Activated B cell treated with CpG ODN at 0.5 μM for 24 hours (primary cell): ENCODE measurements at places on chromosomes 6 and 20.

- DNase-seq = no peak
Measured at GRCh38 chr6:36686668-36687513, 8.4 kb downstream of the CDKN1A start.

GRCh38 chr20:31951530-31952453 is at the start of gene PDRG1:
Gene PDRG1 (minus strand): TSS chr20:31952046. CDS start chr20:31951961, 85 bp downstream.
- DNase-seq = peak; percentile 99

DNA sequence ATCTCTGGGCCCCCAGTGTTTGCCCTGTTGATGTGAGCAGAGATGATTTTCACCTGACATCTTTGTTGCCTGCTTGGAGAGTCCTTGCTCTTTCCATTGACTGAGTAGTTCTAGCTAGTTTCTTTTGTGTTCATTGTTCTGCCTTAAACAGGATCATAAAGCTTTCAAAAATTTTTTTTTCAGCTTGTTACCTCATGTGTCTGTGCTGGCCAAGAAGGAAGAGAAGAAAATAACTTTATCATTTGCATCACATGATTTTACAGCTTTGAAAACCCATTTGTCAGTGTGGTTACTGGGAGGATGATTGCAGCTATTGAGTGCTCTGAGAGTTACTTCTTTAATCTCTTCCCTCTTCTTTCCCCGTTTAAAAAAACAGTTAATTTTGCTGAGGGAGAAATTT is 16.0 kb downstream of the FOXO3 start:
- no peak for DNase-seq

DNA sequence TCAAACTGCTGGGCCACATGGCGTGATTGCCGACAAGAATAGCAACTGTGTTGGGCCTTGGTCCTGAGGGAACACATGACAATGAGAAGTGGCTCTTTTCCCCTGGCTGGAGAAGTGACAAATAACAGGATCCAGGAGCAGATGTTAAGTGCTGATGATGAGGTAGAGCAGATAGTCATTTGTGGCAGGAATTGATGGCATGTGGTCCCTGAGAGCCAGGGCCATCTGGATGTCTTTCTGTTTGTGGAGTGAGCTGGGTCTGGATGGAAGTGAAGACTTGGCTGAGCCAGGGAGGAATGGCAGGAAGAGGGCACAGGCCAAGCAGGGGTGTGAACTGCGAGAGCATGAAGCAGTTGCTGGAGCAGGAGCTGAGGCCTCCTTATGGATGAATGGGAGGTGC is 67.8 kb downstream of the SCAND1 start:
- DNase-seq = no peak

- DNase-seq = no peak
Measured at GRCh38 chr6:166315436-166315835, 7.2 kb upstream of the PRR18 start.

DNA sequence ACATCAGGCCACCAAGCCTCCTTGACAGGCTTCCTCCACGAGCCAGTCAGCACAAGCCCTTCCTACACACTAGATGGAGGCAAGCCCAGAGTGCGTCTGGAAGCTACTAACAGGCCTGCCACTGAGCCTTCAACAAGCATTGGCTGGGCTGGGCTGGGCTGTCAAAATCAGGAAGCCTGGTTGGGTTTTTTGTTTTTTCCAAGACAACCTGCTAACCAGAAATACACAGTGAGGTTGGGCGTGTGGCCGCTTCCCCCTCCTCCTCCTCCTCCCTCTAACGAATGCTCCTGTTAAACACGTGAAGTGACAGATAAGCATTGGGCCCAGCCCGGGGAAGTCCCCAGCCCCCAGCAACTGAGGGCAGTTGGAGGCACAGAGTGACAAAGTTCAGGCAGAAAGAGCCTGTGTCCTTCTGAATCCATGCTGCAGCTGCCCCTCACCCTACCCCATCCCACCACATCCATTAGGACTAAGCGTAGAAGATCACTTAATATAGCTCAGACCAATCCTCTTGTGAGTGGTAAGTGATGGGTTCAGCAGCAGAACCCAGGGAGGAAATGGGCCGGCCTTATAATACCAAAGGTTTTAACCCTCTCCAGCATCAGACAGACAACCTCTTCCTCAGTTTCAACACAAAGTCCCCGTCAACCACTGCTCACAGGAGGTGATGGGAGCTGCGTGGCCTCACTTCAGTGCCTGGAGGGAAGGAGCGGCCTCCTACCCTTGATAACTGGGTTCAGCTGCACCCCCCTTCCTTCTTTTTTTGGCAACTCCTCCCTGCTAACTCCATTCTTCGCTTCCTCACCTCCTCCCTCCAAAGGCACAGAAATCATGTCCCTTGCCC is 1.1 kb downstream of the NFATC2 start:
- peak; percentile 54 for DNase-seq

- DNase-seq = no peak
Measured at GRCh38 chr6:146498309-146498708, 45.3 kb upstream of the RAB32 start.

GRCh38 chr6:13654496-13654895 is 39.4 kb downstream of the NOL7 start:
- DNase-seq = no peak

GRCh38 chr6:169957351-169957963 is 206.0 kb downstream of the ERMARD start:
- DNase-seq = peak; percentile 12

GRCh38 chr6:165245701-165246100 is 63.7 kb downstream of the C6orf118 start:
- no peak for DNase-seq

DNA sequence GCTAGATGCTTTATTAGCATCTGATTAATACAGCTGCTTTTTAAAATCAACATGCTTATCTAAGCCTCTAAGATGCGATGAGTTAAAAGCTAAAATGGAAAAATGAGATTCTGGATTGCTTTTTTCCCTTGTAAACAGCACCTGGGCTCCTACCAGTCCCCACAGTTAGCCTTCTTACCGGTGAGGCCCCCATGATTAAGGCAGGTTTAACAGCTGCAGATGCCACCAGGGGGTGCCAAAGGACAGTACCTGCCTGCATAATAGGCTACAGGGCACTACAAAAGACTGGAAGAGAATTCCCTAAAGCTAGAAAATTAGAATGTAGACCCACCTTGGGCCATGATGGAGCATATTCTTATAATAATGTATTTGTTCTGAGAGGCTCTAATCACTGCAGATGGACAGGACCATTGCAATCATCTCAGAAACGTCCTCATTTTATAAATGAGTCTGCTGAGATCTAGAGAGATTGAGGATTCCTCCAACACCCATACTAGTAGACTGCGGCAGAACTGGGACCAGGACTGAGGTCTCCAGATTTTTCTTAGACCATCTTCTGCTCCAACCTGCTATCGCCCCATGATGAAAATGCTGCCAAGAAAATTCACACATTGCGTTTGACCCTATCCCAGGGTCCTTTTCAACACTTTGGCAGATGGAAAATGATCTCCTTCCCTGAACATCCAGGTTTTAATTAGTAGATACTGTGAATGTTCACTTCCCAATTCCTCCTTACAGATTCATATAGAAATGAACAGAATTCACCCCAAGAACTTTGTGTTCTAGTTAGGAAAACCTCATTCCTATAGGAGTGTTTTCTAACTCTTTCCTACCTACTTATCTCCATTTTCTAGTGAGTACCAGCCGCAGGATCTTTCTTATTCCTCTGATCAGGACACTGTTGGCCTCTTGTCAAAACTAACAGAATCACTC is 148.8 kb downstream of the RPS12 start:
- DNase-seq = peak; percentile 19
